AG04450 (cell line): ENCODE measurements at places on chromosomes 3 and 15.
A peak's percentile ranks its signal among the peaks of the same experiment; 100 is the strongest.

DNA sequence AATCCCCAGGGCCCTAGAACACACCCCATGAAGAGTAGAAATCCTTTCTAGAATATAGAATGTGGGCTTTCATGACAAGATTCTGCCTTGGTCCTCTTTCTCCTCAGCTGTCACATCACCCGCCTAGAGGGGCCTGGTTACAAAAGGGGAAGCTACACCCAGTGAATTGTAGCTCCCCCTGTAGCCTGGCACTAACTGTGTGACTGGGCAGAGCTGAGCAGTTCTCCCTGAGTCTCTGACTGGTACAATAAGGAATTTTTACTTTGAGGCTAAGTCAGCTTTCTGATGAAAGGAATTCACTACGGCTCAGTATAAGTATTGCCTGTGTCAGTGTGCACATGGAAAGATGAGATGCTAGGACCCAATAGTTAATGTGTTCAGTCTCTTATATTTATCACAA is 28.7 kb upstream of the ZNF148 start:
- DNase-seq, result peak; percentile 4

DNA sequence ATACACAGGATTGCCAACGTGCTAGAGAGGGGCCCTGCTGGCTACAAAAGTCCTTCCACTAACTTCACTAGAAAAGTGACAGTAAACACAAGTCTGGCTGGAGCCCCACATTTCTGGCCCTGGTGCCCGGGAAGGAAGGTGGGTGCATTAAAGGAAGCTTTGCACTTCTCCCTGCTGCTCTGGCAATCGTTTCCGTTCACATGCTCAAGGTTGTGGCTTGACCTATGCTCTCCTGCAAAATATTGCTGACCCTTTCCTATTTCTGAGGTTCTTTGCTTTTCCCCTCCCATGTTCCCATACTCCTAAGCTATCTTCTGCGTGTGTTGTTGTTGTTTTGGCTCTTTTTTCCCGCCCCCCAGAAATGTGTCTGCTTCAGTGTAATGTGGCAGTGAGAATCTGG is 9.1 kb upstream of the CCR3 start:
- no peak for DNase-seq

DNA sequence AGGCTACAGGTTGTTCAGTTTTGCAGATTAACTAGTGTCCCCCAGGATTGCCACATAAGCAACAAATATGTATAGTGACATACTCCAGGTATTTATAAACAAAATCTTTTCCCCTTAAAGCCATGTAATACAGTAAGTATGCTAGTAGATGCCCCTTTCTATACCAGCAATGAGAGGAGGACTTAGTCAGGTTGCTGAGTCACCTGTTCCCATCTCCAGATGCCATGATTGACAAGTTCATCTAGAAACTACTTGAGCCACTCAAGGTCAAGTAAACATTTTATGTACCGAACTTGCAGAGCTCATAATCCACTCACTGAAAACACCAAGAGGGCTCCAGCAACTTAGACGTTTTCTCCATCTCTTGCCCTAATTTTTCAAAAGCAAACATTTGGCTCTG is 18.2 kb downstream of the SLC9A9 start:
- no peak for DNase-seq

DNA sequence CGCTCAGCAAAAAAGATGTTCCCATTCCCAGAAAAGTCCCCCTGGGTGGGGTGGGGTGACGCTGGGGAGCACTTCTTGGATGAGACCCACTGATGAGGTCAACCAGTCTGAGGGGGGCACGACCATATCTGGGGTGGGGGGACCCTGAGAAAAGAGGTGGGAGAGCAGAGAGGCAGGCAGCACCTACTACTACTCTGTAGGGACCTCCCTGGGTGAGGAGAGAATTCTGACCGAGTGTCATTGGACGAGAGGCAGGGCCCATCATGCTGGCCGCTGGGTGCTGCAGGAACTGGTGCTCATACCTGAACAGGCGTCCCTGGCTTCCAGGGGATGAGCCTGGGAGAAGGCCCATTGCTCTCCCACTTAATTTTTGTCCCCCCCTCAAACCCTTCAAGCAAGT is 158.8 kb downstream of the KLF13 start:
- DNase-seq, result no peak

DNA sequence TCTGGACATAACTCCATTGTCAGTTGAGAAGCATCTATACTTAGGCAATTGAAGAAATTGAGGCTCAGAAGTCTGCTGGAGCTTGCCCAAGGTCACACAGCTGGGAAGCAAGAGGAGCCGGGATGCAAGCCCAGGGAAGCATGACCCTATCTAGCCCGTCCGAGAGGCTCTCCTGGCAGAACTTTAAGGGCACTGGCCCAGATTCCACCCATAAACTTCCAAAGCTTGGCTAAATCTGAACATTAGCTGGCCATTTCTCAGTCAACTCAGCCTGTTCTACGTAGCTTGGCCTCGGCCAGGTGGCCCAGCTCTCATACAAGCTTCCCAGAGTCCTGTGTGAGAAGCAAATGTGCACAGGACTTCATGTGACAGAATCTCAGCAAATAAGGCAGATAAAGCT is 75.8 kb downstream of the LRIG1 start:
- no peak for DNase-seq

- no peak for DNase-seq
Observed at GRCh38 chr3:146680617-146681016, 75.5 kb upstream of the PLSCR5 start.

DNA sequence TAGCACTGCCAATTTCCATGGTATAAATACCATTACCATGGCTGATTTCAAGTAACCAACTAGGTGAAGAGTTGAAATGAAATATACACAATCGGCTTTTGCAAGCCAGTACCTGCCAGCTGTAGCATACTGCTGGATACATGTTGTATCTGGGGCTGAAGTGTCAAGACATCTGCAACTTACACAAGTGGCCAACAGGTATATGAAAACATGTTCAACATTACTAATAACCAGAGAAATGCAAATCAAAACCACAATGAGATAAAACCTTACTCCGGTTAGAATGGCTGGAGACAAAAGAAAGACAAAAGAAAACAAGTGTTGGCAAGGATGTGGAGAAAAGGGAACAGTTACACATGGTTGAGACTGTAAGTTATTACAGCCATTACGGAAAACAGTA is 11.6 kb downstream of the ATOSA start:
- DNase-seq, result no peak

- no peak for DNase-seq
Observed at GRCh38 chr3:152780553-152780952, 54.4 kb upstream of the P2RY1 start.

DNA sequence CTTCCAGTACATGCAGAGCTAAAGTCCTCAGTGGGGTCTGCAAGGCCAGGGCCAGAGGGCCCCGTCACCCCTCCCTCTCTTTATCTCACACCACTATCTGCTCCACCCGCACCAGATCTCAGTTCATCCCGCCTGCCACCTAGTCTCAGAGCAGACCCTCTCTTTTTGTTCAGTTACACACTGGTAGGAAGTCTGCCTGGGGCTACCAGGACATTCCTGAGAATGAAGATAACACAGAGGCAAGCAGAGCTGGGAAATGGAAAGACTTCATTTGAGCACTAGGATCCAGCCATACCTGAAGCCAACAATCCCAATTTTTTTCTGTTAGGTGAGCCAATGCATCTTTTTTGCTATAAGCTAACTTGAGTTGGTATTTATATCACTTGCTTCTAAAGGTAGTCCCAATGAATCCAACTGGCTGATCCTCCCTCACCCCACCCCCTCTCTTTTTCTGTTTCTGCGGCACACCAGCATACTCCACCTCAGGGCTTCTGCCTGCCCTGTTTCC is 24.5 kb downstream of the ATP2B2 start:
- DNase-seq, result no peak

GRCh38 chr15:71313806-71314205 is 198.5 kb downstream of the THSD4 start:
- DNase-seq, result no peak

GRCh38 chr15:63858881-63859280 is 25.1 kb upstream of the HERC1 start:
- DNase-seq, result no peak

DNA sequence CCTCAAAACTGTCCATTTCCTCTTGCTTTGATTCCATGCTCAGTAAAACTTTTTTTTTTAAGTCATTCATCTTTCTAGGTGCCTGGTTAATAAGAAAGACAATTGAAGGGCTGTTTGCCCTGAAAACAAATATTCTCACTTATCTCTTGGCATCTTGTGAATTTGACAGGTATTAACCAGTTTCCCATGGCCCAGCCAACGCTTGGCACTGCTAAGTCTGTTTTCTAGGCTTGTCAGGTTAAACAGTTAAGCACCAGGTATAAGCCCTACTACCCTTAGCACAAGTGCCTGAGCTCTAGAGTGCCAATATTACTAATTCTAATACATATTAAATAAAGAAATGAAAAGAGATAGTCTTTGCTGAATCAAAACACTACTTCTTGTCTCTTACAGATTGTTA is 36.3 kb downstream of the PXK start:
- no peak for DNase-seq

DNA sequence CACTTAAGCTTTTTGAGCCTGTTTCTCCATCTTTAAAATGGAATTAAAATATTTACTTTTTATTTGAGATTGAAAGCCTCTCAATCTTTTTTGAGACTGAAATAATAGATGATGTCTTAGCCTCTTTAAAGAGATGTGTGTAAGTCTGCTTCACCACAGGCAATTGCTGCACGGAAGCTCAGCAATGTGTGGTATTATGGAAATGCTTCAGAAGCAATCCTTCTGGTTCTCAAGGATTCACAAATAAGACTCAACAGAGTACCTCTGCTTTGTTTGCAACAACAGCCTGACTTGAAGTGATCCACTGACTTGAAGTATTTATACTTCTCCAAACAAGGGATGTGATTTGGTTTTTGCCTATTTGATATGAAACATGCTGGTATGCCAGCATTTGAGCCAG is 332.0 kb upstream of the RASGRP1 start:
- DNase-seq, result no peak

DNA sequence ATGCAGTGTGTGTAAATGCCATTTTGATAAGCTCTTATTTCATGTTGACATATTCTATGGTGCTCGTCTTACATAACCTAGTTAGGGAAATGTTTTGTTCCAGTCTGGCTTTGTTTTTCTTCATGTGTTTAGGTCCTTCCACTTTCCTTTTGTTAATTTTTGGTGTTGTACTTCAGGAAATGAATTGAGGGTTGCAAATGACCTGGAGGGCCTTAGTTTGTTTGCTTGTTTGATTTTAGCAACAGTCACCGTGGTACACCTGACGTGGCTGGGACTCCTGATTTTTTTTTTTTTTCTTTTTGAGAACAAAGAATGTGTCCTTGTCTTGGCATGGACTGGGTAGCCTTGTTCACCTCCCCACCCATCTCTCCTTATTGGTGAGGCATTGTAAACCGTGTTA is 114.8 kb downstream of the IGF1R start:
- DNase-seq, result no peak

DNA sequence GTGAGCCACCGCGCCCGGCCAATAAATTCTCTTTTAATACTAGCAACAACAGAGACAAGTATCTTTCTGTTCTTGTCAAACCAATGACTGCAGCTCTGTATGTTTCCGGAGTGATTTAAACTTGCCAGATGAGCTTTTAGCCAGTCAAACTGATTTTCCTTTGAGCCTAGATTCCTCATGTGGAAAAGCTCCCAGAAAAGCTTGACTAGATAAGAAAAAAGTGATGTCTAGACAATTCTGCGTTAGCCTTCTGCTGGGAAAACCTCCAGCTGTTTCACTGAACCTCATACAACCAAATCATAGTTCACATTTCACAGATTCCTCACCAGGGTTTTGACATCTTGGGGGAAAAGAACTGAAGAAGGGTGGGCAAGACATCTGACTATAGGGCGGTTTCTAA is 78.6 kb downstream of the MAGI1 start:
- DNase-seq, result no peak

DNA sequence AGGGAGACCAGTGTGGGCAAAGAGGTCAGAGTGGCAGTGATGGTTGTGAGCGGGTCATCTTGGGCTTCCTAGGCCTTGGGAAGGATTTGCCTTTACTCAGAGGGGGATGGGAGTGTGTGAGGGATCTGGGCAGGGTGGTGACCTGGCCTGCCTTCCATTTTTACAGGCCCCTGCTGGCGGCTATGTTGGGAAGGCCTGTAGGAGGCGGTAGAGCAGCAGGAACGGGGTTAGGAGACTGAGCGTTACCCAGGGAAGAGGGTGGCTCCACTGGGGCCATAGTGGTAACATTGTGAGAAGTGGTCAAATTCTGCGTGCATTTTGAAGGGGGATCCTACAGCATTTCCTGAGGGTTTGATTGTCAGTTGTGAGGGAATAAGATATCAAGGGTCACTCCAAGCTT is 307.3 kb upstream of the CTDSPL start:
- no peak for DNase-seq

DNA sequence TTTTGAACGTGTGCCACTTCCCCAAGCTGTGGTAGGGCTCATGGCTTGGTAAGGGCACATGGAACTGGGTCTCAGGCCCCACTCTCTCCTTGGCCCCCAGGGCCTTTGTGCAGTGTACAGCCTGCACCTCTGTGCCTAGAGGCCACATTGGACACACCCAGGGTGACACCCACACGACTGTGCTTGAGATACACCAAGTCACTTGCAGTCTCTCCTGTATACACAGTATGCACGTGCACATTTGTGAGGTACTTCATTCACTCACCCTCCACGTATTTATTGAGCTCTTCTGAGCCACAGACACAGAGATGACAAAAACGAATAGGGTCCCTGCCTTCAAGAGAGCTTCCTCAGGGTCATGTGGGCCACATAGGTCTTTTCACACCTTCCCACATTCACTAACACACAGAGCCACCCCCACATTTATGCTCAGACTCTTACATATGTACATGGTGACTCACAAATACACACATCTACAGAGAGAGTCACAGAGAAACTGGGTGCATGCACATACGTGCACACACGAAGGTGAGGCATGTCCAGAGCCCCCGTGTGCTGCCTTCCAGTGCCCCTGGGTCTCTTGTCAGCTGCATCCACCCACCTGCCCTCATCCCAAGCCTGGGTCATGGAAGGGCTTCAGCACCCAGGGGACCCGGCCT is 9.8 kb upstream of the TMEM115 start:
- DNase-seq, result no peak
